Fibroblast of villous mesenchyme (primary cell): ENCODE measurements at places on chromosomes 5 and 9. TPM values are rescaled to one million over a fixed set of nuclear protein-coding genes. Genes with fewer than 3 reads are reported as not detected.

- DNase-seq: peak; percentile 67
Measured at GRCh38 chr5:142316051-142316450, 8.8 kb downstream of the SPRY4 start.

DNA sequence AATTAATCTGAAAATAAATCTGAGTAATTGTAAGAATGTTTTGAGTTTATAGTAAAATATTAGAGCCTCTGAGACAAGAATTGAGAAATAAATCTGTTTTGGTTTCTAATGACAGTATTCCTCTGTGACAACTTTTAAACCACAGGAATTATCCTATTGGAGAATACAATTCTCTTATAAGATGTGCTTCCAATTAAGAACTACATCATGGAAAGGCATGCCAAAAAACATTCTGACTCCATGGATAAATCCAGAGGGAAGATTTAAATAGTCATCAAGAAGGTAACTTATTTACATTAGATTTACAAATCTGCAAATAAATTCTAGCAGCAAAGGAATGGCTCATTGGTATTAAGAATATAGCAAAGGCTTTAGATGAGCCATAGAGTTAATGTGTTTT lies 178.3 kb upstream of the ACOT12 start:
- DNase-seq: no peak

DNA sequence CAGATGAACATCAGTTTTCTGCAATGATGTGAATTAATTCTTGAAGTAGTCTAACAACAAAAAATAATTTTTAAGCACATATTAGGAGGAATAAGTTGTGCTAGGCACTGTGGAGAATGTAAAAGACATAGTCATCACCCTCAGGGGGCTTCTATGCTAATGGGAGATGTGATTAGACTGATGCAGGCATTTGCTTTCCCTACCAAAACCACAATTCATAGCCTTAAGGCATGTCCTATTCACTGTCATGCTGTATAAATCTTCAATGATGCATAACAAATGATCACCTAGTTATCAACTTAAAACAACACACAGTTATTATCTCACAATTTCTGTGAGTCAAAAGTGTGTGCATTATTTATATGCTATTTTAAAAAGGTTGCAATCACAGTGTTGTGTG lies 422.6 kb downstream of the MAN2A1 start:
- DNase-seq: no peak

GRCh38 chr9:37788332-37788731 lies 3.5 kb upstream of the EXOSC3 start:
- DNase-seq: no peak

DNA sequence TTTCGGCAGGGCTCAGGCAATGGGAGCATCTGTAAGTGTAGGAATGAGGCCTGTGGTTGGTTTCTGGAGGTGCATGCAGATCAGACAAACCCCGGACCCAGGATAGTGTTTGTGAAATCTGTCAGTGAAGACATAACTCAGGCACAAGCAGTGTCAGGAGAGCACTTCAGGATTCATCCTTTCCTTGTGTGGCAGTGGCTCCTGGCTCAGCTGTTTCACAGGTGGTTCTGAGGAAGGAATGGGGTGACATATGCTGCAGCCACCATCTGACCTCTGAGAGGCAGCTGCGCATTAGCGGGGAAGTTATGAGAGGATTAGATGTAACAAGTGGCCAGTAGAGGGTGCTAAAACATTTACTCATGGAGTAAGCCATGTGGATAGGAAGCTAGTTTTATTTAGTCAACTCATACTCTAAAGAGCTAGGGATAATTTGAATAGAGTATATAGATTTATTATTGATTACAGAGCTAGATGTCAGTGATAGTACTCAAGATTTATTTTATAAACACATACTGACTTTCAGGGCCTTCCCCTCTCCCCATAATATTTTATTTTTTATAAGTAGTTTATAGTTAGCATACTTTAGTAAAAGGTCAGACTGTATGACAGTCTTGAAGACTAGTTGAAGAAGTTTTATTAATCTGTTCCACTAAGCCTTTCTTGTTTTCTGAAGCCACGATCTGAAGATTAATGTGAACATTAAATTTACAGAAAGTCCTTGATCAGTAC lies 28.4 kb downstream of the NNT start:
- DNase-seq: peak; percentile 82

GRCh38 chr9:93041108-93041802 lies 17.2 kb upstream of the SUSD3 start:
- no peak for DNase-seq

- DNase-seq: no peak
Measured at GRCh38 chr9:93061791-93062763, 3.6 kb downstream of the SUSD3 start.

DNA sequence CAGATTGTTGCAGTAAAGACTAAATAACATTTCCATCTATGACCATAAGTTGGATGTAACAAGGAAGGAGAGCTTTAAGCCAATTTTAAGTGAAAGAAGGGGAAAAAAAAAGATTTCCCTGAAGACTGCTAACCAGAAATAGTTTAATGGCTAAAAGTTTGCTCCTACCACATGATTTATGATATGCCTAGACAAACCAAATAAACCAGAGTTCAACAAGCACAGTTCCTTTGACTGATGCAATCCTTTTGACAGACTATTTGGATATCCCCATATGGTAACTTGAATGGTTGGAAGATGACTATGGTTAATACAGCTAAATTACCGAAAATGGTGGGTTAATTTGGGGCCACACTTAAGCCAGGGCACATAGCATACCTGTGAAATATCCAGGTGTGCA lies 338.5 kb downstream of the CETN3 start:
- peak; percentile 68 for DNase-seq

DNA sequence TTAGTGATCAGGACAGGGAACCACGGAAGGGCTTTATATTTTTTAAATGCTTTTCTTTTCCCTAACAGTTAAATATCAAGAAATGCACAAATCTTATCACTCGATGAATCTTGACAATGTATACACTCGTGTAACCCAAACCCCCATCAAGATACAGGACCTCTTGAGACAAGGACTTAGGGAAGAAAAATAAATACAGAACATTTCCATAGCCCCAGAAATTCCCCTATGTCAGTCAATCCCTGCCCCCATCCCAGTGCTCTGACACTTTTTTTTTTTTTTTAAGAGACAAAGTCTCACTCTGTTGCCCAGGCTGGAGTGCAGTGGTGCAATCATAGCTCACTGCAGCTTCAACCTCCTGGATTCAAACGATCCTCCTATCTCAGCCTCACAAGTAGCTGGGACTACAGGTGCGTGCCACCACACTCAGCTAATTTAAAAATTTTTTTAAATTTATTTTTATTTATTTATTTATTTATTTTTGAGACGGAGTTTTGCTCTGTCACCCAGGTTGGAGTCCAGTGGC lies 2.7 kb downstream of the SPINK4 start:
- DNase-seq: no peak

DNA sequence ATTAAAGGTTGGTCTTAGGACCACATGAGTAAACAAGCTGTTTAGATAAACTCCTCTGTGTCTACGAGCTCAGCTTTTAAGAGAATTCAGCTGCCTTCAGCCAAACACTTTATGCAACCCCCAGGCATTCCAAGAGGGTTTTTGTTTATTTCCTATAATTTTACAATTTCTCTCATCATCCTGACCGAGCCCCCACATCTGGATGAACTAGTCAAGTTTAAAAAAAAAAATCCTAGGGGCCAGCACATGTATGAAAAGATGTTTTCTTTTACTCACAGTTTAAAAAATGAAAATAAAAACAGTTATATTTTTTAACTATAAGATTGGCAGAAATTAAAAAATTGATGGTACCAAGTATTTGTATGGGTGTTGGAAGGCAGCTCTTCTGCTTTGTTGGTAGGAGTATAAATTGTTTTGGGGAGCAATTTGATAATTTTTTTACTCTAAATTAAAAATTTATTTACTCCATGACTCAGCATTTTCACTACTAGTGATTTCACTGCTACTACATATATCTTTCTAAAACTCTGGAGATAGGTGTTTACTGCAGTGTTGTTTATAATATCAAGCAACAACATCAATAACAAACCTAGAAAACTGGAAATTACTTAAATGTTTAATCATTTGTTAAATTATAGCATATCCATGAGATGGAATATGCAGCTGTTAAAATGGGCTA lies 18.1 kb downstream of the YTHDC2 start:
- DNase-seq: peak; percentile 23

DNA sequence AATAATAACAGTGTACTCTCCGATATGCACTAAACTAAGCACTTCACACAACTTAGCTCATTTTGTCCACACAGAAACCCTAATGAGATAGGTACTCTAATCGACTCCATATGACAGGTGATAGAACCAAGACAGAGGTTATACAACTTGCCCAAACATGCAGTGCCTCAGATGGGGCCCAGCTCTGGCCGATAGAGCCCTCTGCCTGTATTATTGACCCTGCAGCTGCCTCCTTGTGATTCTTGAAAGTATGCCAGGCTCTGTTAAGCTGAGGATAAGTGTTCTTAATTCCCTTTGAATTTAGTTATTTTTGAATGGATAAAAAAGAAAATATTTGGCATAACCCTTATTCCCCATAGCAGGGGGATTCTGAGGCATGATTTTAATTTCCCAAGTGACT lies 78.5 kb downstream of the HMHB1 start:
- DNase-seq: peak; percentile 12

DNA sequence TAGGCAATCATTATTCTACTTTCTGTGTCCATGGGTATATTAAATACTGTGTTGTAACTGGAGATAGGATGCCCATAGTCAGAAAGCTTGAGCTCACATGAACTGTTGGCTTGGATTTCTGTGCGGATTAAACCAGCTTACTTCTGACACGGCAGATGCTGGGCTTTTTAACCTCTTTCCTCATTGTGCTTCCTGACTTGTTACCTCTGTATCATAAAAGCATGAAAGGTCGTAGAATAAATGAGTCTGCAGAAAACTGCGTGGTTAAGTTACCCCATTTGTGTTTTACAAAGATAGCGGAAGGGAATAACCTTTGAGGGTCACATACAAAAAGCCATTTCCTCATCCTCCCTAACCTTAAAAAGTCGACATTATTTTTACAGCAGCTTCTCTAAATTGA lies 199.5 kb upstream of the DMRT1 start:
- DNase-seq: peak; percentile 68

DNA sequence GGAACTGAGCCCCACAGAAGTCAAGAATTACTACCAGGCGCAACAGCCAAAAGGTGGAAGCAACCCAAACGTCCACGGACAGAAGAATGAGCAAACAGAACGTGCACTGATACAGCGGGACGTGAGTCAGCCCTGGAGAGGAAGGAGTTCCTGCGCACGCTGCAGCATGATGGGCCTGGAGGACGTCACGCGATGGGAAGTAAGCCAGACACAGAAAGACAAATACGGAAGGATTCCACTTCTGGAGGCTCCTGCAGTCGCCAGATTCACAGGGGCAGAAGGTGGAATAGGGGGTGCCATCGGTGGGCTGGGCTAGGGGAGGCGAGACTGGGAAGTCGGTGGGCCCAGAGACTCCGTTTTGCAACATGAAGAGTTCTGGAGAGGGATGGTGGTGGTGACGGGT lies 80.3 kb upstream of the PHYKPL start:
- no peak for DNase-seq

- no peak for DNase-seq
Measured at GRCh38 chr9:35579130-35579529, 25.9 kb upstream of the TESK1 start.

HMCN2 gene
- total RNA-seq: under 0.01 TPM in 1 of 2 replicates, not detected in the other

WWC1 gene
- 0.32 and 2.2 TPM in 2 replicates for total RNA-seq

GFI1B gene
- under 0.01 and 0.32 TPM in 2 replicates for total RNA-seq

SIT1 gene
- total RNA-seq: under 0.01 TPM in 1 of 2 replicates, not detected in the other
